Choroid plexus epithelial cell (primary cell): ENCODE measurements at places on chromosomes 12 and 14.
A peak's percentile ranks its signal among the peaks of the same experiment; 100 is the strongest.

DNA sequence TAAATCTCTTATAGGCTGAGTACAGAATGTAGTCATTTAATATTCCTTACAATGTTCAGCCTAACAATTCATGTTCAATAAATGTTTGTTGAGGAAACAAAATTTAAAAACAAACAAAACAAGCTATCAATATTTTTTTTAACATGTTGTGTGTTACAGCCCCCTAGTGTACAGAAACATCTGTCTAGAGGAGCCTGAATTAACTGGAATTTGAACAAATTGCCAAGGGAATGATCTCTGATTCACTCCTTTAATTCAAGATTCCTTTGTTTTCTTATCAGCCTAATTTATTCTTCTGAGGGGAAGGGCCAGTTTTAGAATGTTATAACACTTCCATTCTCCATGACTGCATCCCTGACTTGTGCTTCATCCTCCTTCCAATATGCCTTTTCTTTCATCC, 127.2 kb downstream of the CMAS start:
- no peak for DNase-seq

- DNase-seq, result no peak
Measured at GRCh38 chr12:6813363-6813762, 8.3 kb upstream of the GPR162 start.

DNA sequence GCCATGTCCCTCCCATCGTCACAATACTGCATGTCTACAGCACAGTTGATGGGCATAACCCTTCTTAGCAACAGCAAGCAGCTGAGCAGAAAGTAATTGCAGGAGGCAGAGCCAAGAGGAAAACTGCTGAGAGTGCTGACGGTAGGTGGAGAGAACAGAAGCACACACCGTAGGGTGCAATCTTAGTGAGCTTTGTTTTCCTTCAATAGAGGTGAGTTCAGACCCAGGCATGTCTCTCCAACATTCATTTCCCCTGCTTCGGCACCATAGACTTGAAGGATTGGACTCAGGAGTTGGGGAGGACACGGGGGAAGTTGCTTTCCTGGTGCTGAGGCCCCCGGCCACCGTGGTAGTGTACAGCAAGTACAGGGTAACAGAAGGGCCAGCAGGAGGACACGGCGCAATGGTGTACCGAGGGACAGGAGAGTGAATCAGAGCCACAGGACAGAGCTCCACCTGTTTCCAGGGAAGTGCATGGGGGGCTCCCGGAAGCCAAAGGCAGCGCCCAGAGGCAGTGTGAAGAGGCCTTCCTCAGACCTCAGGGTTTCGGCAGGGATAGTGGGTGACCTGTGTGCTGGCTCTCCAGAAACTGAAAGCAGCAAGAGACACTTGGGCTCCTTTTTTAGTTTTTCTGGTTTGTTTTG, 36.3 kb upstream of the SINHCAF start:
- DNase-seq, result peak; percentile 38

- peak; percentile 7 for DNase-seq
Measured at GRCh38 chr12:14873440-14874185, 12.0 kb downstream of the MGP start.

- DNase-seq, result no peak
Measured at GRCh38 chr12:92601680-92602079, 101.1 kb upstream of the PLEKHG7 start.

DNA sequence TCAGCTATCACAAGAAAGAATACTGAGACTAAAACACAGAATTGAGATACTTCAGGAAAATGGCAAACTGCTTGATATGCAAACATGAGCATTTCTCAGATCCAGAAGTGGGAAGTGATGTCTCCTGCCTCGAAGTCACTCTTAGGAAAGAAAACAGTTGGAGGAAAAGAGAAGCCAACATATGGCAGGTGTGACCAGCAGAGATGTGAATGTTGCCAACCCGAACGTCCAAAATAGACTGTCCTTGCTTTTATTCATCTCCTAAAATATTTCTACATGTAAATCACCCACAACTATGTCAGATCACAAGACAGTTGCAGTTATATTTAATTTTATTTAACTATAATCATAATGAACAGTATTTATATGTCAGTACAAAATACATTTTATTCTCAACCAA, 687.6 kb downstream of the GALC start:
- no peak for DNase-seq

- DNase-seq, result peak; percentile 75
Measured at GRCh38 chr12:12735301-12735700, 18.1 kb downstream of the CDKN1B start.

GRCh38 chr12:79374545-79374944, 316.2 kb downstream of the PAWR start:
- no peak for DNase-seq

DNA sequence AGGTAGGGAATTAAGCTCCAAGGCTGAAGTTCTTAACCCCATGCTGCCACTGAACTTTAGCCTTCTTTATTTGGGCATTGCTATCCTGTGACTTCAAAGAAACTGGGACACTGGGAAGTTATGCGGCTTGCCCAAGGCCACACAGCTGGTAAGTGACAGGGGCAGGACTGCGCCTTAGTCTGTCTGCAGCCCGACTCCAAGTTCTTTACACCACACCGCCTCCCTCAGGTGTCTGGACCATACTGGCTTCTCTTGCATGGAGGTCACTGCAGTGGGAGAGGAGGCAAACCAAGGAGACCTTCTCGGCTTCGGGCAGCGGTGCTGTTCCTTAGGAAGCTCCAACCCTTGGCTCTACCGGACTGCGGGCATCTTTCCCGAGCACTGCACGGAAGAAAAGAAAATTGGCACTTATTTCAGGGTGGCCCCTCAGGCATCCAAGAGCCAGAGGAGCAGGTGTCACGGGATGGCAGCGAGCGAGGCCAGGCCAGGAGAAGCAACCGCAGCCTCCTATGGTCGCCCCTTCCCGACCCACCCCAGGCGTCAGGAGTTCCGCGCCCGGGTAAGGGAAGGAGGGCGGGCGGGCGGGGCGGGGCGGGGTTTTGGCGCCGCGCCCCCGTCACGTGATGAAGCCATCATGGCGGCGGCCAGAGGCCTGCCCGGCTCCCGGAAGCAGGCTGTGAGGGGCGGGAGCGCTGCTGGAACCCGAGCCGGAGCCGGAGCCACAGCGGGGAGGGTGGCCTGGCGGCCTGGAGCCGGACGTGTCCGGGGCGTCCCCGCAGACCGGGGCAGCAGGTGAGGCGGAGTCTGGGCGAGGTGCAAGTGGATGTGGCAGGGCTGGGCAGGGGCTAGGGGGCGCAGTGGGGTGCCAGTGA, 16.4 kb upstream of the ESPL1 start:
- DNase-seq, result peak; percentile 61

GRCh38 chr12:63467951-63468350, 200.3 kb downstream of the DPY19L2 start:
- DNase-seq, result no peak

DNA sequence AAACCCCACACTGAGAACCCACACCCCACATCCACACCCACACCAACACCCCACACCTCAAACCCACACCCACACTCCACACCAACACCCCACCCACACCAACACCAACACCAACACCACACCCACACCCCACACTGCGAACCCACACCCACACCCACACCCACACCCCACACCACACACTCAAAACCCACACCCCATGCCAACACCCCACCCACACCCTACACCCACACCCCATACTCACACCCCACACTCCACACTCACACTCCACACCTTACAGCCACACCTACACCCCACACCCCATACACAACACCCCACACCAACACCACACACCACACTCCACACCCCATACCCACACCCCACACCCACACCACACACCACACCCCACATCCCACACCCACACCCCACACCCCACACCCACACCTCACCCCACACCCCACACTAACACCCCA, 38.0 kb downstream of the TMEM120B start:
- no peak for DNase-seq

- no peak for DNase-seq
Measured at GRCh38 chr14:92684801-92685560, 63.4 kb downstream of the LGMN start.

DNA sequence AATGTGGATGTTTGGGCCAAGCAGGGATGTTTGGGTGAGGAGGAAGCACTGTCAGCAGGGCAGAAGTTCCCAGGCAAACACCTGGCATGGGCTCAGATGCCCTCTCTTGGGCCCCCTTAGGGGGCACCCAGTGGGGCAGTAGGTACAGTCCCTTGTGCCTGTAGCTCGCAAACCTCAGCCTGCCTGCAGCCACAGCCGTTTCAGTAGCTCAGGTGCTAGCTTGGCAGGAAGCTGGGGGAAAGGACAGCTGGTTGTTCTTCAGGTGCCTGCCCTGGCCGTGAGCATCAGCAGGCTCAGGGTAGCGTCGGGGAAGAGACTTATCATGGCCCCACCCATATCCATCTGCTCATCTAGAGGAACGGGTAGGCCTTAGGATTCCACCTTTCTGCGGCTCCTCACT, 67.5 kb downstream of the B4GALNT3 start:
- no peak for DNase-seq

DNA sequence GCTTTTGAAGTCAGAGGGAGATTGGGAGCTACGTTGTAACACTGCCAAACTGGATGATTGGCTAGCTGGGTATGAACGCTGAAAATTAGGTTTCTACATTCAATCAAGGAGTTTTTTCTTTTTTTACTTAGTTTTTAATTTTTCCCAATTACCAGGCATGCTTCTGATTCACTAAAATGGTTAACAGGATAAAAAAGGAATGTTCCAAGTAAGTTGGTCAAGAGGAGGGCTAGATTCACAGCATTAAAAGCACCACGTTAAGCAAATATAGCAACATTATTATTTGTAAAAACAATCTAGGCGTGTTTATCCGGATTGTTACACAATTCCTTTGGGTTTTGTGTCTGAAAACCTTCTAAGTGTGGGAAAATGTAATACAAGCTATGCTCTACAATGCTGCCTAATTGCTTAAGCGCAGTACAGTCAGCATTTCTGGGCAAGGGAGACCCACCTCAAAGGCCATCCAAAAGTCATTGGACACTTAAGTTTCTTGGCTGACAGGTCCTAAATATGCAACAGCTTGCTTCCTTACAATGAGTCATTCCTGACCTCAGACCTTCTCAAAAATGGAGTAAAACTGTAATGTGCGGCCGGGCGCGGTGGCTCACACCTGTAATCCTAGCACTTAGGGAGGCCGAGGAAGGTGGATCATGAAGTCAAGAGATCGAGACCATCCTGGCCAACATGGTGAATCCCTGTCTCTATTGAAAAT, 1.2 kb downstream of the RPLP0 start:
- peak; percentile 96 for DNase-seq

DNA sequence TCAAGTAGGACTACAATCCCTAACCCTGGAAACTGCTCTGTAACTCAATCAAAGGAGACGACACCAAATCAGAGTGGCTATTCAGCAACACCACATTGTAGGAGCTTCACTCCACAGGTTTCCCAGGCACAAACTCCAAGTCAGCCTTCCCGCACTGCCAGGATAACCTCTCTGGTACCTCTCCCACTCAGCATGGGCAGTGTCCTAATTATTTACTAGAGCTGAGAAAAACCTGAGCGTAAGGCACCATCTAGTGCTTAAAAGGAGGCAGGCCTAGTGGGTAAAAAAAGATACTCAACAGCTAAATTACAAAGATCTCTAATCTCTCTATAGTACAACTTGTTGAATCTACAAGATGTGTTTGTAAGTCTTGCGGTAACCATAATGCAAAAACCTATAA, 36.1 kb downstream of the PARP11 start:
- DNase-seq, result peak; percentile 23

DNA sequence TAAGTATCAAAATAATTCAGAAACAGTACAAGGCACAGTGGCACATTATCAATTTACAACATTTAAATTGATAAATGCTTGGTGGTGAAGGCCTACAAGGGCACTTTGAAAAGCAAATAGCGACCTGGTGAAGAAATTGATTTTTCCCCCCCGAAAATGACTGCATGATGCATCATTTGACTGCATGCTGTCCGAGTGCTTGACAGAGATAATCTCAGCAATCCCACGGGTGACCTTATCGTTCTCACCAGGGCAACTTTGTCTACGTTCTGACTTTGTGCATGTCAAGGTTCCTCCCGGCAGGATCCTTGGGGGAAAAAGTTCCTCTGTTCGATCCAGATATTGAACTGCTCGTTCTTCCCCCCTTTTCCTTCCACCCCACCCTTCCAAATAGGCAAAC, 384.8 kb downstream of the EGLN3 start:
- no peak for DNase-seq

- DNase-seq, result peak; percentile 17
Measured at GRCh38 chr14:45651890-45652289, 398.9 kb upstream of the MIS18BP1 start.

DNA sequence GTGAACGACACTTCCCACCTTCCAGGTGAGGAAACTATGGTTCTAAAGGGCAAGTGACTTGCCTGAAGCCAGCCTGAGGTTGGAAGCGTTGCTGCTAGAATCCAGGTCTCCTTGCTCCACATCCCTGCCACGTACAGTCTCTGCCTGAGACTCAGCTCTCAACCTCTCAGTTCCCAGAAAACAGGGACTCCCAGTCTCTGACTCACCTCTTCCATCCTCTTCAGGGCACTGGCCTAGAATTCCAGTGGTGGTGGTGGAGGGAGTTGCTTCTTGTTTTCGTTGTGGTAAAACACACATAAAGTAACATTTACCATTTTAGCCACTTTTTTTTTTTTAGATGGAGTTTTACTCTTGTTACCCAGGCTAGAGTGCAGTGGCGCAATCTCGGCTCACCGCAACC, 7.3 kb downstream of the GPR68 start:
- DNase-seq, result peak; percentile 31

DNA sequence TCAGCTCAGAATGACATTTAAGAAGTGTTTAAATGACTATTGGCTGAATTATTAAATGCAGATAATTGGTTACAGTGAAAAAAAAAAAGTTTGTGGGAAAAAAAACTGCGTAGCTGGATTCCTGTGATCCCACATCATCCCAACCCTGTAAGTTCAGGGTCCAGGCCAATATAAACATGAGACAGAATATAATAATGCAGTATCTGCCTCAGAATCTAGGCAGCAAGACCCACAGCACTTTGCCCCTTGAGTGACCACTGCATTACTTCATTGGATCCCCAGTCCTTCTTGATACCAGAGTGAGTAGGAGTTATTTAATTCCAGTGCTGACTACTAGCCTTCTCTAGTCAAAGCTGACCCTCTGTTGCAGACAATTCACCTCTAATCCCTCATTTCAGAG, 272.6 kb downstream of the CCER1 start:
- peak; percentile 58 for DNase-seq

DNA sequence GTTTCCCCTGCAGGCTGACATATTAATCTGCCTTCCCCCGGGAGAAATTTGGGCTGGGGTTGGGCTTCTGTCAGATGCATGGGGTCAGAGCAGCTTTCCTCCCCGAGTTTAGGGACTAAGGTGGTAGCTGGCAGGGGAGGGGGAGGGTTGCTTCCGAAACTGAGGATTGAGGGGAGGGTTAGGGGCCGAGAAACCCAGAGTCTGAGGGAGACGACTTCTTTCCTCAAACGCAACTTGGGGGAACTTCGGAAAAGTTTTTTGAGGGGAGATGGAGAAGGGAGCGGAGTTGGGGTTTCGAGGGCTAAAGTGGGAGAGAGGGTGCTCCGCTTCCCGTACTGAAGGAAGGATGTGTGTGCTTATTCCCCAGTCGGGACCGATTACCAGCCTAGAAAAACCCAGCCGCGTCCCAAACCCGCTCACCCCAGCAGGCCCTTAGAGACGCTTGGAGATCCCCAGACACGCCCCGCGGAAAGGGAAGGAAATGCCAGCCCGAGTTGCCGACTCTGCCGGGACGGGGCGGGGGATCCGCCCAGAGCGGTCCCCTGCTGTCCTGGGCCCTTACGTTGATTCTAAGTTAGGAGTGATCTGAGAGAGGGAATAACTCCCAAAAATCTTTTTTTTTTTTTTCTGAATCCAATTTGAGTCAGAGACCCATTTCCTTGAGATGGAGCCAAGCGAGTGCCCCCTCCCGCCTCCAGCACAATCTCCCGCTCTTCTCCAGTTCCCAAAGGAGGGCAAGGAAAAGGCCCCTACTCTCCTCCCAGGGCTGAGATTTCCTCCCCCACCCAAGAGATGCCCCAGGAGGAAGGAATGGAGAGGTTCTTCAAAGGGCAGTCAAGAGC, 61.9 kb downstream of the SMUG1 start:
- no peak for DNase-seq
